ENCODE measurements at places on chromosomes 6 and 20.

DNA sequence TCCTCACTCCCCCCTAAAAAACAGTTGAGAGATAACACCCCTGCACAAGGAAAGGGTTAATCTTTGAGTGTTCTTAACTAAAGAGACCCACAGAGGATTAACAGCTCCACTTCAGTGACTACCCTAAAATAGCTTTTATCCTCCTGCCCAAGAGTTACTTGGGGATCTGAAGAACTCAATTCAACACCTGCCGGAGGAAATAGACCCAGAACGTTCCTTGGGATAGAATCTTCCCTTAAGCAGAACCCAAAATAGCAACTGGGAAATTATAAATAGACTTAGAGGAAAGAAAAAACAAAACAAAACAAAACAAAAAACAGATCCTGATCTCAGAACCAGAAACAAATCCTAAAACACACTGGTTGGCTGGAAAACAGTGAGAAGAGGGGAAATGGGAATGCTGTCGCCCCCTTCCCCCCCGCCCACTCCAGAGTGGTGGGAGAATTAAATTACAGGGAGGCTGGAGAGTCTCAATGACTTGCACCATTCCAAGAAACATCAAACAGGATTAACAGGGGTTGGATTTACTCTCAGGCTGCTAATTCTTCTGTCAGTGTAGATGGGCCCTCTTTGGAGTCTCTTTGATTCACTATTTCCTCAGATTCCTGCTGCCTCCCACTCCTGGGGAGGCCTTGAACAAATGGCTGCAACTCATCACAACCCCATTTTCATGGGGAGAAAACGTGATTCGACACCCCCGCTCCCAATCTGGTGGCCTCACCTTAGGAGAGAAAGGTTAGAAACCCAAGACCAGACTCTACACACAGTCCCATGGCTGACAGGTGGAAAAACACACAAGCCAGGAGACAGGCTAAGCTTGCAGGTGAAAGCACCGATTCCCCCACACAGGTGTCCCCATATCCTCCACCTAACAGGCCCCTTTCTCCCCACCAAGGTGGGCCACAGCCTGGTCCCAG, 1.4 kb downstream of the PLAGL2 start:
- no peak for DNase-seq

DNA sequence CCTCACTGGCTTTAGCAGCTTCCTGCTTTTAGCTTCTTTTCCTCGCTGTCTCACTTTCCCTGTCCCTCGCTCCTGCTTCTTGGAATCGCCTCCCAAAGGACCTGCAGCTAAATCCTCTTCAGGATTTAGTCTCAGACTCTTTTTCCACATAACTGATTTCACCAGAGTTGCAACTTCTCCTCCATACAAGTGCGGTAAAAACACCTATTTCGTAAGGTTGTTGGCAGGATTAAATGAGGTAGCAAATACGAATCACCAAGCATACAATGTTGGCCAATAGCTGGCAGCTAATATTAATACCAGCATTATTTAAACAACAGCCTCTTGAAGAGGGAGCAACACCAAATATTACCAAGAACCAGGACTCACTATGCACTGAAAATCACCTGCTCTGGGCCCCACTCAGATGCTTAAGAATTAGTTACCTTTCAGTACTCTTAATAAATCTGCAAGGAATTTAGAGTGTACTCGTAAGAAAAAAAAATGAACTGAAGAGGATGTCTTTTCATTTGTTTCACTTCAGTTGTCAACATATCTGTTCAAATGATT, 123.0 kb downstream of the DTNBP1 start:
- no peak for DNase-seq

DNA sequence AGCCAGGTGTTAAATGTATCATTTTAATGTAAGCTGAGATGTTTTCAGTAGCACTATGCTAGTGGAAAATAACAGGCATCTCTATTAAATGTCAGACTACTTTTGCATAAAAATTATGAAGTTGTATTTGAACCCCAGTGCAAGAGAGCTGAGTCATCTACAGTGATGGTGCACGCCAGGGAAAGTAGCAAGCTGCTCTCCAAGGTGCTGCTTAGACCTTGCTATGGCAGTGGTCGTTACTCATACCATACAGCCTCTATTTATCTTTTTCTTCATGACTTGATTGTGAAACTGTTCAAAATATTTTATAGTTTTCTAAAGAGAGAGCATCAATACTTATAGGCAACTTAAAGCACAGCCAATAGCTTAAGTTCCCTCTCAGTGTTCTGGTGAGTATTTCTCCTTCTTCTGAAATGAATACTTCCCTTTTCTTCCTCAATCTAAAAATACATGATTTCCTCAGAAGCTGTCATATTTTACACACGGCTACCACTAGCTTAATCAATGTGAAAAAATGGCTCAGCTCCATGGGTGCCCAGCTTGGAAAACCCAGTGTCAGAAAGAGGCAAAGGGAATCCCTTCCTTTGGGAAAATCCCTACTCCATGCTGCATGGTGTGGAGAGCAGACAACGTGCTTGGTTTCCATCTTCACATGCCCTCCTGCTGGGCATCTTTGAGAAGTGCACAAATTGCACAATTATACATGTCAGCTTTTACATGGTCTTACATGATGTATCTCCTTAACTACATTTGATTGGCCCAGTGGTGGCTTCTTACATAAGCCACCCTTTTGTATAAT, 105.6 kb downstream of the ELOVL4 start:
- no peak for DNase-seq

GRCh38 chr20:39190666-39191570, 228.8 kb downstream of the DHX35 start:
- DNase-seq = no peak

DNA sequence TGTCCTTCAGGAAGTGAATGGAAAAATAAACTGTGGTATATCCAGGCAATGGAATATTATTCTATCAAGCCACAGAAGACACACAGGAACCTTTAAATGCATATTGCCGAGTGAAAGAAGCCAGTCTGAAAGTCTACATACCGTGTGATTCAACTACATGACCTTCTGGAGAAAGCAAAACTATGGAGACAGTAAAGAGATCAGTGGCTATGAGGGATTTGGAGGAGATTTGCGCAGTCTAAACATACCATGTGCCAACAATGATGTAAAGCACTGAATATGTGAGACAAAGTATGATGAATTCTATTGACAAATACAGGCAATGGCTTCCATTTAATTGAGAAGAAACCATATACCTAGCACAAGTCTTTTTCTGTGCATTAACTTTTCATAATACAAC, 518.3 kb upstream of the ZNF337 start:
- no peak for DNase-seq

DNA sequence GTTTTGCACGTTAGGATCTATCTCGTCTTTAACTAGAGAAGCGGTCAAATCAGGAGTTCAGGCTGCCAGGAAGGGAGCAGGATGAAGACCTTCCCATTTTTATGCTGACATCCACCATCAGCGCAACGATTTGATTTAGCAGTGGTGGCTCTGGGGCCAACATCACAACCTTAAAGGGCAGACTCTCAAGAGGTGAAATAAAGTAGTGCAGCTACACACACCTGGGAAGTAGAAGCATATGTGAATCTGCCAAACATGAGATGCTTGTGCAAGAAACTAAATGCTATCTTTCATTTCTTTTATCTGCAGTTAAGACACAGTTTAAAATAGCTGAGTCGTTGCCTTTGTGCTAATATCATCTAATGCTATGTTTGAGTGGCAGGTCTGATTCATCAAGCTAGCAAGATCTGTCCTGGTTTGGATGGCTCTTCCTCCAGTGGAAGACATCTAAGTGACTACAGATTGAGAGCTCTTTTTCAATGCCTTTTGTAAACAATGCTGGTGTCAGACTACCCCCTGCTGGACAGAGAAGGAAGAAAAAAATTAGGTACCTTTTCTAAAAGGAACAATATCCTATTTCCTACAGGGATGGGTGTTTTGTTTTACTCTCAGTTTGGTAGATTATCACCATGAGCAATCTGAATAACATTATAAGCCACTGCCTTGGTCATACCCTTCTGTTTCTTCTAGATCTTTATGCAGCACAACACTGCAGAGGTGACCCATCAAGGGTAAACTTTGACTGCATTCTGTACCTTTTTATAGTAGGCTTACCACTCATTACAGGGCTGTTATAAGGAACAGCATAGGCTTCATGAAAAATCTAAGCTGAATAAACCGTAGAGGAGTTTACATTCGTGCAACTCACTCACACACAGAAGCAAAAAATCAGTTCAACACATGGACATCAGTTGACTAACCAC, 171.6 kb upstream of the FBXL4 start:
- DNase-seq = peak; percentile 17

GRCh38 chr20:46423882-46424482, 17.6 kb upstream of the ELMO2 start:
- no peak for DNase-seq

DNA sequence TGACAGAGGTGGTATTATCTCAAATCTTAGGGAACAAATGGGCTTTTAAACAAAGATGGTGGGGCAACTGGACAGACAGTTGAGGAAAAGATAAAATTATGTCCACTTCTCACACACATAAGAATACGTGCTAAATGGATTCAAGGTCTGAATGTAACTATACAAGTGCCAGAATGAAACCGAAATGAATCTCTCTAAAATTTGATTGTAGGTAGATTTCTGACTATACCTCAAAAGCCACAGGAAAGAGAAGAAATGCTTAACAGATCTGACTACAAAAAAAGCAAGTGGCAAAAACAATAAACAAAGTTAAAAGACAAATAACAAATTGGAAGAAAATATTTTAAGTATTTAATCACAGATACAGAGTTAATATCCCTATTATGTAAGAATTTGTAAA, 182.7 kb upstream of the OLIG3 start:
- no peak for DNase-seq

DNA sequence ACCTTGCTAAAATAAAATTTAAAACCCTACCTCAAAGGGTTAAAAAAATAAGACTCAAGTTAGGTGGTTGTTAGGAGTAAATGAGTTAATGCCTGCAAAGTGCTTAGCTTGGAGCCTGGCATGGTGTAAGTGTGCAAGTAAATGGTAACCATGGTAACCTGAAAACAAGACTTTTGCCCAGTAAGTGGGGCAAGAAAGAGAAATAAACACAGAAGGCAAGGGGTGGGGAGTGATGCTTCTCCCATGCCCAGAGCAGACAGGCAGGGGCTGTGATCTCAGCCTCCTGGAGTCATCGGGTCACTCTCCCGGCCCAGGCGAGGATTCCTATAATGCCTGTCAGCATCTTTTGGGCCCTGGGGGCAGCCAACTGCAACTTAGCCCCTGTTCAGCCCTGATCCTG, 59.2 kb upstream of the SLC32A1 start:
- DNase-seq = no peak

DNA sequence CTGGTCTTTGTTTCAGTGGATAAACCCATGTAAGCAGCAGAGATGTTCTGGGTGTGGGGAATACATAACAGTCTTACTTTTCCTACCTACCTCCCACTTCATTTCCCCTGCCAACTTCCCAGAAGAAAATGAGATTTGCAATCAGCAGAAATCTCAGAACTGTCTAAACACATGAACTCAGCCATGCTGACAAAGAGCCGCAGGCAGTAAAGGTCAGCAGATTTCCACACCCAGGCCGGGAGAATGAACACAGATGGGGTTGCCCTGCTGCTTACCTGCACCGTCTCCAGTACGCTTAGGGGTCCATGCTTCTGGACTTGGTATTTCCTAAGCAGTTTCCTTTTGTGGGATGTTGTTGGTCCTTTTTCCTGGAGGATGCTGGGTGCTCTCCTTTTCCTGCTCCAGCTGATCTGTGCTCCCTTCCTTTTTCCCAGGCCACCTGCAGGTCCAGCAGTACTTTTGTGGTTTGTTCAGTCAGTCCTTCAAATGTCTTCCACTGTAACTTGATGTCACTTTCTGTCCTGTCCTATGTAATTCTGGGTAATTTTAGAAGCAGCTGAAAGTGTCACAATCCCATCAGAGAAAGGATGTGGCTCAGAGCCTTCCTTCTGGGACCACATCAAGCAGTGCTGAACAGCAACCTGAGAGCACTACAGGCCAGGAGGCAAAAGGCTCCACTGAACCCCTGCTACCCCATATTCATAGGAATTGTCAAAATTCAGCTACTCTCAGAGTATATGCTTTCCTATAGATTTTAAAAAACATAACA, 129.0 kb downstream of the CEP57L1 start:
- DNase-seq = no peak

DNA sequence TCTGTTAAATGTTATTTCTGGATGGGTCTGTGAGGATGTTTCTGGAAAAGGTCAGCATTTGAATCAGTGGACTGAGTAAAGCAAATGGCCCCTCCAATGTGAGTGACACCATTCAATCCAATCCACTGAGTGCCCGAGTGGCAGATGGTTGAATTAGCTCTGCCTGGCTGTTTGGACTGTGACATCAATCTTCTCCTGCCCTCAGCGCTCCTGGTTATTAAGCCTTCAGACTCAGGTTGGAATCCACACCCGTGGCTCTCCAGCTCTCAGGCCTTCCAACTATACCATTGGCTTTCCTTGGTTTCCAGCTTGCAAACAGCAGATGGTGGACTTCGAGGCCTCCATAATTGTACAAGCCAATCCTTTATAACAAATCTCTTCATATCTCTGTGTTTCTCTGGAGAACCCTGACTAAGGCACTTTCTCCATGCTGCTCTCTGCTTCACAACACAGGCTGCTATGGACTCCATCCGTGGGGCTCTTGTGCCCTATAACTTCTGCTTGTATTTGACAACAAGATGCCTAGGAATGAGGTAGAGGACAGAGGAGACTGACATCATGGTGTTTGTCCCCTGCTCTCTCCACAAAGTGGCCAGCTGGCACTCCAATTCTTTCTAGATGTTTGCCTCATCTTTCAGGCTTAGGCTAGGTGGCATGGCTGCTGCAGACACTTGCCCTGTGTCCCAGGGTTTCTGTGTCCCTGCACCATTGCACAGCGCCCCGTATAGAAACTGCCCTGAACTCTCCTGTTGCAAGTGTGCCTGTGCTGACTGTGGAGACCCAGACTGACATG, 4.8 kb upstream of the CSTL1 start:
- DNase-seq = no peak

- no peak for DNase-seq
Measured at GRCh38 chr20:38947931-38948362, 14.2 kb upstream of the DHX35 start.

- DNase-seq = no peak
Measured at GRCh38 chr6:2891768-2892170, 11.3 kb downstream of the SERPINB9 start.

GRCh38 chr6:142863981-142864380, 81.0 kb downstream of the HIVEP2 start:
- no peak for DNase-seq

- DNase-seq = peak; percentile 1
Measured at GRCh38 chr6:133396233-133396983, 155.3 kb downstream of the EYA4 start.

- no peak for DNase-seq
Measured at GRCh38 chr6:149723262-149723661, 5.4 kb upstream of the LATS1 start.
